Panc1 (cell line): ENCODE measurements at places on chromosomes 16 and 17. TPM values are rescaled to one million over a fixed set of nuclear protein-coding genes. Genes with fewer than 3 reads are reported as not detected.

DNA sequence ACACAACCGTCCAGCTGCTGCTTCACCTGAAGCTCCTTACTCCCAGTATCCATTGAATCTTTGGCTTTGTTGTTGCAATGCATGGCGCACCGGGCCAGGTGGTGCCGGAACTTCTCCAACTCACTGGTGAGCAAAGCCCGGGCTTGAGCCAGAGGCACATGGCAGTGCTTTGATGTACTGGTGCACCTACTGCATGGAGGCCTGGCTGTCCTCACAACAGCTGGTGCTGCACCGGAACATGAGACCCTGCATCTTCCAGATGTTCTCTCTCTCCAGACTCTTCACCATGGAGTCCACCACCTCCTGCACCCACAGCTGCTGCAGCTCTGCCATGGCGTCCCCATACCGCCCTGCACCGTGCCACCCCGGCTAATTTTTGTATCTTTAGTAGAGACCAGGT lies 10.2 kb downstream of the TACO1 start:
- no peak for DNase-seq

Gene TBC1D26
- total RNA-seq = 0.05 TPM

DNA sequence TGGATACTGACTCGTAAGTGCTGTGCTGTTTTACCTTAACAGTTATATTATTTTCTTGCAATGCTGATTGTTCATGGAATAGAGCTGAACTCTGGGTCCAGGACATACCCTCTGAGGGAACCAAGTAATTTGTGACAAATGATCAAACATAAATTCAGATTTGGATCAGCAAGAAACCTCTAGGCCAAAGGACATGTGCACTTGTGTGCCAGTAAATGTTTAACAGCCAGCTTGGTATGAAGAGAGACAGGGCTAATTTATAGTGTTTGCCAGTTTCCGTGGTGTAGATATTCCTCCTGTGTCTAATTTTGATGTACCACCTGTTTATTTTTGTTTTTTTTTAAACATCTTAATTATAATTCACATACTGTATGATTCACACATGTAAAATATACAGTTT lies 30.8 kb upstream of the MRC2 start:
- no peak for DNase-seq

Gene ST6GALNAC2
- total RNA-seq = 23.0 TPM

Gene C17orf107
- total RNA-seq = 2.4 TPM

DNA sequence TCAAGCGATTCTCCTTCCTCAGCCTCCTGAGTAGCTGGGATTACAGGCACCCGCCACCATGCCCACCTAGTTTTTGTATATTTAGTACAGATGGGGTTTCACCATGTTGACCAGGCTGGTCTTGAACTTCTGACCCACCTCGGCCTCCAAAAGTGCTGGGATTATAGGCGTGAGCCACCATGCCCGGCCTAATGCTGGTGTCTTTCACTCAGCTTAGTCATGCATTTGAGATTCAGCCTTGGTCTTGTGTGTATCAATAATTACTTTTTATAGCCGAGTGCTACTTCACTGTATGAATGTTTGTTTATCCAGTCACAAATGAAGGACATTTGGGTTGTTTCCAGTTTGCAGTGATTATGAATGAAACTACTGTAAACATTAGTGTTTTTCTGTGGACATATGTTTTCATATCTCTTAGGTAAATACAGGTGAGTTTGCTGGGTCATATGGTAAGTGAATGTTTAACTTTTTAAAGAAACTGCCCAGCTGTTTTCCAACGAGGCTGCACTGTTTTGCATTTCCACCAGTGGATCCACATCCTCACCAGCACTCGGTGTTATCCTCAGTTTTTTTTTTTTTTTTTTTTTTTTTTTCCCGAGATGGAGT lies 11.0 kb upstream of the PLCG2 start:
- no peak for DNase-seq

GRCh38 chr16:74999609-75000480 lies 1.0 kb downstream of the ZNRF1 start:
- DNase-seq = no peak

DNA sequence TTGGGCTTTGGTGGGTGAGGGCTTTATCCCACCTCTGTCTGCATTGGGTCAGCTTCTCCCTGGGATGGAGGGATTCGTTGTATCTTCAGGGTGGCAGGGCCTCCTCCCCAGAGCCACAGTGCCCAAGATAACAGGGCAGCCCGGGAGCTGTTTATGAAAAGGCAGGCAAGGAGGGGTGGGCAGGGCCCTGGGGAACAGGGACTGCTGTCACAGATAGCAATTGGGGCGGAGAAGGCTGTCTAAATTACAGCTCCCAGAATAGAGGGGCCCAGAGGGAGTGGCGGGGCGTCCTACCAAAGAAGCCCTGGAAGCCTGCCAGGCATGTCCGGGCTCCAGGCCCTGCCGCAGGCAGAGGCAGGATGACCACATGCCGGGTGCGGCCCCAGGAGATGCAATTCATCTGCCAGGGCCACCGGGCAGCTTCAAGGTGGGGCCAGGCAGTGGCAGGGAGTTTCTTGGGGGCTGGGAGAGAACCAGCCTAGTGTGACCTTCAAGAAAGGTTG lies 18.8 kb upstream of the PHOSPHO1 start:
- DNase-seq = no peak

- no peak for DNase-seq
Measured at GRCh38 chr16:49547448-49547847, 173.8 kb downstream of the C16orf78 start.

Gene ZNF594
- 5.6 TPM for total RNA-seq

- DNase-seq = no peak
Measured at GRCh38 chr17:48002266-48002915, 31.5 kb downstream of the CDK5RAP3 start.
